ENCODE measurements at places on chromosomes 1 and 21. TPM values are rescaled to one million over a fixed set of nuclear protein-coding genes. Genes with fewer than 3 reads are reported as not detected.

Gene CFH
- total RNA-seq = 32.3 TPM

Gene CYP4Z1
- total RNA-seq = not detected

Gene TFF3
- 0.84 TPM for total RNA-seq

Gene SPRR2F
- total RNA-seq = not detected

Gene IL10
- total RNA-seq = not detected

Gene F3
- total RNA-seq = 55.7 TPM

Gene MMEL1
- not detected for total RNA-seq

Gene HCRTR1
- not detected for total RNA-seq

Gene PLEKHG5
- 25.1 TPM for total RNA-seq

Gene CACHD1
- total RNA-seq = 28.3 TPM
